ENCODE measurements at places on chromosomes 1 and 21.

DNA sequence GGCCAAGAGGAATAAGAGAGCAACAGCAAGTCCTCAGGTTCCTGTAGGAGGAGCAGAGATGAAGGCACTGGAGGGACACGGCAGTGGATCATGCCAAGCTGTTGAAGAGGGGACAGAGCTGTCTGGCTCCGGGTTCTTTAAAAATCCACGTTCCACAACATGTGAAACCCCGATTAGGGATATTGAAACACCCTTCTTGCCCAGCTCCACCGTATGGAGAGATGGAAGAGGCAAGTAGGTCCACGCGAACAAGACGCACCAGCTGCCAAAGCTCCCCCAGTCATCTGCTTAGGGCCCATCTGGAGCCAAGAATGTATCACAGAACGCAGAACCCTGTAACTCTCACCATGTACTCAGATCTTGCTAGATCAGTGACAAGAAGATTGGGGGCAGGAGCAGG is 3.9 kb downstream of the C1orf198 start:
- DNase-seq = no peak

DNA sequence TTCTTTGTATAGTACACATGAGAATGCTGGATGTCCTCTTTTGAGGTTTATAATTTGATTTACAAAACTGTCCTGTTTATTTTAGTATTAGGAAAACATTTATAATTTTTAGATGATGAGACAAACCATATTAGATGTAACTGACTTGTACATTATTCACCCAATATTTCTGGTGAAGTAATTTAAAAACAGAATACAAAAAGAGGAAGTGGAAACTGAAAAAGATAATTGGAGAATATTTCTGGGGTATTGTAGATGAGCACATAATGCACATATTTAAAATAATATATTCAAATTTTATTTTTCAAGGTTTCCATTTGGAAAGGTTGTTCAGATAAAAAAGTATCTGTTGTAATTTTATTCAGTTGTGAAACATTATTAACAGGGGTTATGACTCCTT is 40.7 kb downstream of the XPR1 start:
- DNase-seq = no peak

- DNase-seq = no peak
Observed at GRCh38 chr1:85681087-85681486, 27.1 kb downstream of the ZNHIT6 start.

DNA sequence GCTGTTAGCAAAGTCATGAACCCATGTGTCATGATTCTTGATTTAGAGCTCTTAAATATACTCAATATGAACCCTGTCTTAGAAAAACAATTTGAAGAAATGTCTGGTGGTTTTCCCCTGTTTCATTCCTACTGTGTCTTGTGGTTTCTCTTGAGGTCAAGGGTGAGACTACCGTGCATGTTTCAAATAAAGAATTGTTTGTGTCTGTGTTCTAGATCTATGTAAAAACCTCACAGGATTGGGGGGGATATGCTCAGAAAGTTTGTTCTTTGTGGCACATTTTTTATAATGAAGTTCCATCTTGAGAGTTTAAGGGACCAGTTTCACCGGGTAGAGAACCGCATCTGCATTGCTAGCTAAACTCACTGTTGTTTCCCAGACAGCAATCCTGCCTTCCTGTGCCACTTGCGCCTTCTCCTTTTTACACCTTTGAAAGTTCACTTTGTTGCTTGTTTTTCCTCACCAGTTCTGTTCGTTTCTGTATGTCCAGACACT is 30.9 kb upstream of the CACYBP start:
- DNase-seq = no peak

GRCh38 chr1:179742717-179743678 is at the start of gene FAM163A:
FAM163A (plus strand) TSS chr1:179743291; CDS start chr1:179813098, 69,807 bp downstream.
- peak; percentile 66 for DNase-seq

Data from GM23338 (cell line).